Stimulated activated CD4-positive, alpha-beta T cell treated with anti-CD3 and anti-CD28 coated beads, TNF-alpha, amount 100 ng/mL, for 24 hours (primary cell): ENCODE measurements at places on chromosomes 6 and 20.

DNA sequence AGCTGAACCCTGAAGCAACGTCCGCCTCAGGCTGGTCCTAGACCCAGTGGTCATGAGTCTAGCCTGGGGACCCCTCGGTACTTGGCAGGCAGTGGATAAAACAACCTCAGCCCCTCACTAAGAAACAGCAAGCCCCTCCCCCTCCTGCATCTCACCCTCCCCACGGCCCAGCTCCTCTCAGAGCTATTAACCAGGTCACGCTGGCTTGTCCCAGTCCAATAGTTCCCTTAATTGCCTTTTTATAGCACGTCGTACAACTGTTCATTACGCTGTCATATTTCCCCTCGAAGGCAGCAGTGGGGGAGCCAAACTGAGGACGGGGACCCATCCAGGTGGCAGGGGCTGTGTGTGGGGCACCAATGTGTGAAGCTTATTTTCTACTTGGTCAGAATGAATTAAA is 8.6 kb upstream of the SLC32A1 start:
- no peak for DNase-seq

DNA sequence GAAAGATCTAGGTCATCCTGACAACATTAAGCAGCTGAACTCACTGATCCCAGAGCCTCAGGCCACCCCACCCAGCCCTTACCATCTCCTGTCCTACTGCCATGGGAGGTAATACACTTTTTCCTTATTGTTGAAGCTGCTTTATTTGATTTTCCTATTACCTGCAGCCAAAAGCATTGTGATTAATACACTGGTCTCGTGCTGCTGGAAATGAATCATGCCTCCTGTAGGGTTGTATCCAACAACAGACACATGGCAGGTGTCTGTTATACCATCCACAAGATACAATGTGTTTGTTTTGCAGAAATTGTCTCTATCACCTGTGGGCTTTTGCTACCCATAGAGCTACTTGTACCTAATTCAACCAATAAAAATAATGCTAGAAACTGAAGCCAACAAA is 34.2 kb downstream of the MYLIP start:
- DNase-seq, result no peak

DNA sequence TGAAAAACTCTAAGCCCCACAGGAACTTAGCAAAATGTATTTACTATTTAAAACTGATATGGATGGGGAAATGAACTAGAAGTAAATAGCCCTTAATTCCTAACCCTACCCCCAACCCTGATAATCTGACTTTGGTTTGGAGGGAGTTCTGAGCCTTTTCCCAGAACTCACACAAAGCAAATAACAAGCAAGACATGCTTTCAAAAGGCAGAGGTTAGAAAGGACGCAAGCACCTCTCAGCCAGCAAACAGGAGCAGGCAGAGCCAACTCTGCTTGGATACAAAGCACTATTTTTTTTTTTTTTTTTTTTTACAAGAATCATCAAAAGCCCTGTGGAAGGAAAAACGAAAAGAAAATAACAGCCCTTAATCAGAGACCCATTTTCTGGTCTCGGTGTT is 58.7 kb downstream of the SLC22A23 start:
- DNase-seq, result no peak

DNA sequence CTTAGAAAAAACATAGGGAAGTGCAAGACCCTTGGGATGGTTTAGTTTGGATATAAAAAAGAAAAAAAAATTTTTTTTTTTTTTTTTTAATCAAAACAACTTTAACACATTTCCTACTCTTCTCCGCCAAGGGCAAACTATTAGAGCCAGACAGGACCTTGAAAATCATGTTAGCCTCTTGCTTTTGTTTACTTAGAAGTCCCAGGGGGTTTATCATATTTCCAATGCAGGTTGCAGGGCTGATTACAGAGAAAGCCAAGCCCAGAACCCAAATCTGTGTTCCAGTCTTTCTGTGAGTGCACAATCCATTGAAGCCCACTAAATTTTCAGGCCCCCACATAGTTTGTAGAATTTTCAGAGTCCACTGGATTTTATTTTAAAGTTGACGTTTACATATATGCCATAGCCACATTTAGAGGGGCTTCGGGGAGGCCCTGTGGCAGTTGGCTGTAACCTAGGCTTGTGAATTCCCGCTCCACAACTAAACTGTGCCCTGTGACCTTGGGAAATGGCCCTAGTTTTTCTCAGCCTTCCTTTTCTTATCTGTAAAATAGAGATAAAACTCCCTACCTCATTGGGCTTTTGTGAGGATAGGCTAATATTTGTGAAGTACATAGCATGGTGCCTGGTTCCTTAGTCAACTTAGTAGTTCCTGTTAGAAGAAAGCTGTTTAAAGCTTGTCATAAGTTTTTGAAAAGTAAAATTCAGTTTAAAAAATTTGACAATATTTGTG is 55.7 kb downstream of the NCOA7 start:
- DNase-seq, result no peak

DNA sequence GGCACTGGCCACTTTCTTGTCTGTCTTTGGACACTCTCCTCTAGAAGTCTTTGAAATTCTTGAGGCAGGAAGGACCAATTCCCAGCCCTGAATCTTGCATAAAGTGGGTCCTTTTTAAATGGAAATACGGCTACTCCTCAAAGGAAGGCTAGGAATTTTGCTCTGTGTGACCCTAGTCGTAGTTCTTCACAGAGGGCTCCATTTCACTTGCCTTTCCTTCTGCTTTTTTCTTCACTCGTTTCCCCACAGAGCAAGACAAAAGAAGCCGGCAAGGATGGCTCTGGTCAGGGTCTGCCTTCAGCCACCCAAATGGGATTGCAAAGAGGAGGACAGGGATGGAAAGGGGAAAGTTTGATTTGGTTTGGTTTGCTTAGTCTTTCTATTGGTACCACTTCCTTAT is 25.8 kb downstream of the HLA-E start:
- no peak for DNase-seq

GRCh38 chr6:167221400-167222201 is 63.8 kb upstream of the GPR31 start:
- DNase-seq, result no peak

DNA sequence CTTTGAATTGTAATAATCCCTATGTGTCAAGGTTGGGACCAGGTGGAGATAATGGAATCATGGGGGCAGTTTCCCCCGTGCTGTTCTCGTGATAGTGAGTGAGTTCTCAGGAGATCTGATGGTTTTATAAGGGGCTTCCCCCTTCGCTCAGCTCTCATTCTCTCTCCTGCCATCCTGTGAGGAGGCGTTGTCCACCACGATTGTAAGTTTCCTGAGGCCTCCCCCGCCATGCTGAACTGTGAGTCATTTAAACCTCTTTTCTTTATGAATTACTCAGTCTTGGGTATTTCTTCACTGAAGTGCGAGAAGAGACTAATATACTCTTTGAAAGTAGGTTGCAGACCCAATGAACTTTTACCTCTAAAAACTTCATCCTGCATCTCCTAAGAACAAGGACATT is 39.2 kb upstream of the KCNG1 start:
- DNase-seq, result peak; percentile 63

- DNase-seq, result peak; percentile 39
These were observed 40.3 kb upstream of the ANGPT4 start for GRCh38 chr20:956330-956951.

- no peak for DNase-seq
These were observed 43.1 kb upstream of the ZNF831 start for GRCh38 chr20:59120491-59120890.

DNA sequence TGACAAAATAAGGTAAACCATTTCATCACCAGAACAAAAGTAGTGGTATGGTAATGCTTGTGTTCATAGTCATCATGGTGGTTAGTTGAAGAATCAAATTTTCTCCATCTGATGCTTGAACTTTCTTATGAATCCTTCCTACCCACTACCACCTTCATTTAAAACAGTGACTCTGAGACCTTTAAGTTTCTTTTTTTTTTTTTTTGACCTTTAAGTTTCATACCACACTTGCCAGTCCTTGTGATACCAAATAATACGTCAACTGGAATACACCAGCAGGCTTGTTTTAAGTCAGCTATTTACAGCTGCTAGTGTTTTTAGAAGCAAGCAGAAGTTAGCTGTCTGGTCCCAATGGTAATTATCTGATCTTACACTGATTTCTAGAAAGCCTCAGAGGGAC is 413.4 kb upstream of the SOX4 start:
- DNase-seq, result no peak

- no peak for DNase-seq
These were observed 130.1 kb upstream of the DST start for GRCh38 chr6:56772737-56773184.

DNA sequence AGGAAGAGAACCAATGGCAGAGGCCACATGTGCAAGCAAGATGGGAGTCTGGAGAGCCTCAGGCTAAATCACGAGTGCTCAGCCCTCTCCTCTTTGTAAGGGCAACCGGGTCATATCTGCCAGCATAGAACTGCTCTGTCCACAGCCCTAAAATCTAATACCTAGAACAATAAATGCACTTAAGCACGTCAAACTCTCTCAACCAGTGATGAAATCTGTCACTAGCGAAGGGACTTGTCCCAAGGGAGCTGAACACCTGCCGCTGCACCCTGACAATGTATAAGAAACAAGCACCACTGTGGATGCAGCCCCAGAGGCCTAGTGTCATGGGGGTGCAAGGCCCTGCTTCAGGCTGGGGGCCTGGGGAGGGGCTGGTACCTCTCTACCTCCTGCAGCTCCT is 82.5 kb downstream of the PRL start:
- DNase-seq, result no peak

- DNase-seq, result no peak
These were observed 17.2 kb downstream of the CTNNBL1 start for GRCh38 chr20:37711001-37711400.

- no peak for DNase-seq
These were observed 212.6 kb downstream of the PLCB1 start for GRCh38 chr20:8344631-8345030.

- no peak for DNase-seq
These were observed 513.4 kb downstream of the KIF16B start for GRCh38 chr20:16059841-16060240.

- DNase-seq, result peak; percentile 7
These were observed 10.0 kb upstream of the POU5F1 start for GRCh38 chr6:31180500-31180899.

GRCh38 chr6:14121936-14122344 is 4.4 kb downstream of the CD83 start:
- no peak for DNase-seq

DNA sequence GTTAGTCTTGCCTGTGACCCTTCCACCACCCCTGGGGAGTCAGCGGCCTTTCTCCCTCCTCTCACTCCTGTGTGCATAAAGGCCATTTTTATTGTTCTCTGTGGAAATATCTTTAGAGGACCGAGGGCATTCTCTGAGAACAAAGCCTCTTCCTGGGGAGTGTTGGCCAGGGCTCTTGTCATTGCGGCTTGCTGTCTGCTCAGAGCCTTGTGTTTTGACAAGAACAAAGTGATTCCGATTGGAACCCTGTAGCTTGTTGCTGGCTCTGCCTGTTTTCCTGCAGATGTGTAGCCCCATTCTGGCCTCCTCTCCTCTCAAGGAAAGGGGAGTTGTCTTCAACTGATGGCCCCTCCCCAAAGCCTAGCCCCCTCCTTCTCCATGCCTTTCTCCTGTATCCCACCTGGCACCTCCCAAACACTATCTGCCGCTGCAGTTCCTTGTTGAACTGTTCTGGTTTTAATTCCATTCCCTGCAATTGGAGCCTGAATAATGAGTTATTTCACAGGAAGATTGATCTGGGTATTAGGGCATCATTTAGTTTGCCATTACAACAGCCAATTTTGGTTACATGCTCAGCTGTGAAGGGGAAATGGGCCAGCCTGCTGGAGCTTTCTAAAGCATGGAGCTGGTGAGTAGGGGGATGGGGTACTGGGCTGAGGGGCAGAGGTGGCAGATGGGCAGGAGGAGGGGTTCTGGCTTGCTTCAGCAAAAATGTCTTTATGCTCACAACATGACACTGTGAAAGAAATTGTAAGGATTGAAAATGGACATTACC is 252.5 kb downstream of the LRFN2 start:
- DNase-seq, result no peak

DNA sequence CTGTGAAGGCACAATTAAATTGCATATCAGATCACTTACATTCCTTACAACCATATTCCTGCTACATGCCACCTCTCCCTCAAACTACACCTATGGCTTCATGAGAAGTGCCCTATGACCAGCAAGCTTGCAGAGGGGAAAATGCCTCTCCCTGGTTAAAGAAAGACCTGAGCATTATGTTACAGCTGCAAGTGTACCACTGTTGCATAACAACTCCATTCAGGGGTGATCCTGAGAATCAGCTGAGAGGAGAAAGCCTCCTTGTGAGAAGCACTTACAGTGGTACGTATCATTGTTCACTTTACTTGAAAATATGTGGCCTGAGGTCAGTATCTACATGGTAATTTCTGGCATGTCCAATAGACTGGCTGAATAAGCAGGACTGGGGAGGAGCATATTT is 20.0 kb downstream of the PDSS2 start:
- DNase-seq, result no peak

DNA sequence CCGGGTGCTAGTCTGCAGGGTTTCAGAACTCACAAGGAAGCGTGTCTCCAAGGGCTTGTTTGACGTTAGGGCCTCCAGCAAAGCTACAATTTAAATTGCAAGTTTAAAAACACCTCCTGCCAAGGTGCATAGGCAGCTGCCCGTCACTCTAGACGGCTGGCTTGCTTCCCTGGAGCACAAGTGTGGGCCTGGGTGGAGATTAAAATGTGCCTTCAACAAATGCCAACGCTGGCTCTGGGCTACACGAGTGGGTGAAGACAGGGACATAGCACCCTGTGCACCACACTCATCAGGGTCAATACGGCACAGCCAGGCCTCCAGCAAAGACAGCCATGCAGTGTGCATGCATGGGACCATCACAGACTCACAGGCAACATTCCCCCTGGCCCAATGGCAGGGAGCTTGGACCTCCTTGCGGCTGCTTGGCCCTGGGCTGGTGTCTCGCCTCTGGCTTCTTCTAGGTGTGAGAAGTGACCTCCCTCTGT is 48.4 kb upstream of the FRMD1 start:
- no peak for DNase-seq

GRCh38 chr20:36849333-36850065 is 26.4 kb upstream of the TLDC2 start:
- DNase-seq, result no peak

GRCh38 chr6:16354692-16355091 is 116.3 kb downstream of the GMPR start:
- no peak for DNase-seq

DNA sequence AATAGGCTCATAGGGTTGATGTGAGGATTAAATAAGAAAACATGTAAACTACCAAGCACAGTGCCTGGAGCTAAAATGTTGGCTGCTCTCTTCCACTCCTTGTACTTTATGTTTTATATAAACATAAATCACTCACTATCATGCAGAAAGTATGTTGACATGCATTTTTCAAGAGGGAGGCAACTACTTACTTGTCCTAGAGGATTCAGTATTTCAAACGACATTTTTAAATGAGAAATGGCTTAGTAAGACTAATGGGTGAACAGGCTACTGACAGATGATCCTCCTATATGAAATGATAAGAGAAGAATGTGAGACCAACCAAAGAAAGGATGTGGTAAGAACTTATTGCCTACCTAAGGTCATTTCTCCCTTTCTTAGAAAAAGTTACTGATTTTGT is 21.0 kb downstream of the LATS1 start:
- no peak for DNase-seq
